NCI-H460 (cell line): ENCODE measurements at places on chromosomes 7 and 10.

DNA sequence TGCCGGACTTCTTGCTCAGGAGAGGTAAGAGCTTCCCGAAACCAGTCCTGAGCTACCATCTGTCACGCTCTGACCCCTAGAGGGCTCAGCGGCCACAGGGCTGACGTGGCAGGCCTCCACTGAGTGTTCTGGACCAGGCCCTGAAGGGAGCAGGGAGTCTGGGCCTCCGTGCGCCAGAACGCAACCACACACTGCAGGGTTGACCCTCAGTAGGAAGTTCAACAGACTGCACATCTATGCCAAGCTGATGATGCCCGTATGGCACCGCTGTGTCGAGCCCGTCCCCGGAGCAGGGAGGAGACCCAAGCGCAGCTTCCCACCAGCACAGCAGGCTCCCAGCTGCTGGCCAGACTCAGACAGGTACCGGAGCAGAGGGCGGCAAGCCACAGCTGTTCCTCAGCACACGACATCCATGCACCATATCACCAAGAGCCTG is 39.2 kb downstream of the CAMK2B start:
- DNase-seq, result no peak

DNA sequence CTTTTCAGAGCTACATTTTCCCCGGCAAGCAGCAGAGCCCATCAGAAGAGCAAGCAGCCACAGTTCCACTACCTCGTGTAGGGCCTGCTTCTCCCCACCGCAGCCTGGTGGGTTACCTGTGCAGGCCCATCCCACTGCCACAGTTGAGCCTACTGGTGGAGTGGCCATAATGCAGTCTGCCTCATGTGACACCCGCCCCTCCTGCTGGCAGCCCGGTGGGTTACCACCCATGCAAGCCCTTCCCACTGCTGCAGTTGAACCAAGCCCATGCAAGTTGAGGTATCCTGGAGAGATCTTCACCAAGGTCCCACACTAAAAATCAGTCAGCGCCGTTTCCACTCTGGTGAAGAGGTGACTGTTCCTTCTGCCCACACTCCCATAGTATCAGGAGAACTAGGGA is 32.1 kb upstream of the CNNM1 start:
- no peak for DNase-seq

GRCh38 chr10:114687459-114687858 is 29.4 kb upstream of the ABLIM1 start:
- DNase-seq, result no peak

- no peak for DNase-seq
These were observed 3.2 kb downstream of the MRPL43 start for GRCh38 chr10:100983868-100984671.

DNA sequence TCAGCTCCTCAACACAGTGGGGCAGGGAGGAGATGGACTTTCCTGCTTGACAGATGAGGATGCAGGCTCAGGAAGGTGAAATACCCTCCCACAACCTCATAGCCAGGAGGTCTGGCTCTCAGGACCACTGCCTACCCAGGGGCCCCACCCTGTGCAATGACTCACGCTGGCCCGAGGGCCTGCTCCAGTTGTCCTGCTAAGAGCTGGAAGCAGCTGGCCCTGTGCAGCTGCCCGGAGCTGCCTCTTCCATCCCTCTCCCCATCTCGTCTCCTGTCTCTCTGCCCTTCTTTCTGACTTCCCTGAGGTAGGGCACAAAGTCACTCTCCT is 123.9 kb downstream of the ZMIZ1 start:
- no peak for DNase-seq

DNA sequence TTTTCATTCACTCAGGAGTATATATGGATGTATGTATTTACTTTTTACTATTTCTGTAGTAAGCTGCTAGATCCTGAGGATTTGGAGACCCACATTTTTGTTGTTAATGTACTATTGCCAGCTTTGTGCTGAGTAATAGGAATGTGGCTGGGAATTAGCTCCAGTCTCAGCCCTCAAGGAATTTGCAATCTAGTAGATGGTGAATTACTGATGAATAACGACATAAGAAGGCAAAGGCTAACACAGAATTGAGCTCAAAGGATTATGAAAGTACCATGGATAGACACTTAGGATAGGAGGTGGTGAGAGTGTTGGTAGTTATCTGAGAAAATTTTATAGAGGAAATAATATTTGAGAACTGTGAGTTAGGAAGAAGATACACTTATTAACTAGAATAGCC is 19.9 kb downstream of the CASD1 start:
- DNase-seq, result no peak

DNA sequence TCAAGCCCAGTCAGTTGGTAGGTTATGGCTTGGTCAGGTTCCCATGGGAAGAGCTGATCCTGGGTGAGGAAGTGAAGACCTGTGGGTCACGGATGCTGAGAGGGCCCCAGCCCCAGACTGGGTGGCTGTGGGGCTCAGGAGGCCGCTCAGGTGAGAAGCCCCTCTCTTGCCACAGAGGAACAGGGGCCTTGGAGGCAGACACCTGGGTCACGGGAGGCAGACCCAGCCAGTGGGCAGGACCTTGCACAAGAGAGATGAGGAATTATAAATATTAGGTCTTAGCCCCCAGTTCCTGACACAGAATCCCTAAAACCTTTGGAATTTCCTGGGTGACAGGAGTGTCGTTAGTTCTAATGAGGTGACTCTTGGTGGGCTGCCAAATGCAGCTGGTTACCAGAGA is 10.6 kb upstream of the CRHR2 start:
- no peak for DNase-seq

GRCh38 chr10:78436222-78436573 is 402.5 kb downstream of the RPS24 start:
- DNase-seq, result no peak

DNA sequence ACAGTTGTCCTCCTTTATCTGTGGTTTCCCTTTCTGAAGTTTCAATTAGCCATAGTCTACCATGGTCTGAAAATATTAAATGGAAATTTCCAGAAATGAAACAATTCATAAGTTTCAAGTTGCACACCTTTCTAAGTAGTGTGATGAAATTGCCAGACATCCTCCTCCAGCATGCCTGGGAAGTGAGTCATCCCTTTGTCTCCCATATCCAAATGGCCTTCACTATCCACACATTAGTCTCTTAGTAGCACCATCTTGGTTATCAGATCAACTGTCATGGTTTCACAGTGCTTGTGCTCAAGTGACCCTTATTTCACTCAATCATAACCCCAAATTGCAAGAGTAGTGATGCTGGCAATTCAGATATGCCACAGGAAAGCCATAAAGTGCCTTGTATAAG is 83.4 kb upstream of the PPP1R9A start:
- DNase-seq, result peak; percentile 18

- DNase-seq, result no peak
These were observed 225.9 kb upstream of the PRSS58 start for GRCh38 chr7:142483659-142484317.

DNA sequence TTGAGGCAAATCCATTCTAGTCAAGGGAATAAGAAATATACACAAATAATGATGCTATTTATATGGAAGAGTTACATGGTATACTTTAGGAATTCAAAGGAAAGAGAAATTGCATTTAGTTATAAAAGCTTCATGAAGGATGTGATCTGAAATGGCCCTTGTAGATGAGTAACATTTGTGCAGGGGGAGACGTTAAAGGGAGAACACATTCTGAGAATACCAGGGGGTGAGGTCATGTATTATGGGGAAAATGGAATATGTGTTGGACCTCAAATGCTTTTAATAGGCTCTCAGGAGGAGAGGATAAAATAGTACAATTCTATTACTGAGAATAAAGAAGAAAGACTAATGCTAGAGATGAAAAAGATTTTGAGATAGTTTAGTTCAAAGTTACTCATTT is 122.5 kb upstream of the NOBOX start:
- no peak for DNase-seq

GRCh38 chr10:104391150-104391968 is 37.7 kb downstream of the CFAP58 start:
- DNase-seq, result no peak

- DNase-seq, result no peak
These were observed 187.9 kb downstream of the DIP2C start for GRCh38 chr10:501596-501995.

DNA sequence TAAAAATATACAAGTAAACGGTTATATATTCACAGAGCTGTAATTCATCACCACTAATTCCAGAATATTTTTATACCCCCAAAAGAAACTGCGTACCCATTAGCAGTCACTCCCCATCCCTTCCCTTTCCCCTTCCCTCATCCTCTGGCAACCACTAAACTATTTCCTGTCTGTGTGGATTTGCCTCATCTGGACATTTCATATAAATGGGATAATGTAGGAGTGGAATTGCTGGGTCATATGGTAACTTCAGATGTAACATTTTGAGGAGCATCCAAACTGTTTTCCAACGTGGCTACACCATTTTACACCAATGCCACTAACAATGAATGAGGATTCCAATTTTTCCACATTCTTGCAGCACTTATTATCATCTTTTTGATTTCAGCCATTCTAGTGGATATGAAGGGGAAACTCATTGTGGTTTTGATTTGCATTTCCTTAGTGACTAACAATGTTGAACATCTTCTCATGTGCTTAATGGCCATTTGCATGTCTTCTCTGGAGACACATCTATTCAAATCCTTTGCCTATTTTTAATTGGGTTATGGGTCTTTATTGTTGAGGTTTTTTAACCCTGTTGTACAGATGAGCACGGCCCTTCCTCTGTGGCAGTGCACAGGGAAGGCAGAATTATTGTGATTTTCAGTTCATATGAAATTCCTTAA is 79.2 kb downstream of the RBM20 start:
- DNase-seq, result no peak

DNA sequence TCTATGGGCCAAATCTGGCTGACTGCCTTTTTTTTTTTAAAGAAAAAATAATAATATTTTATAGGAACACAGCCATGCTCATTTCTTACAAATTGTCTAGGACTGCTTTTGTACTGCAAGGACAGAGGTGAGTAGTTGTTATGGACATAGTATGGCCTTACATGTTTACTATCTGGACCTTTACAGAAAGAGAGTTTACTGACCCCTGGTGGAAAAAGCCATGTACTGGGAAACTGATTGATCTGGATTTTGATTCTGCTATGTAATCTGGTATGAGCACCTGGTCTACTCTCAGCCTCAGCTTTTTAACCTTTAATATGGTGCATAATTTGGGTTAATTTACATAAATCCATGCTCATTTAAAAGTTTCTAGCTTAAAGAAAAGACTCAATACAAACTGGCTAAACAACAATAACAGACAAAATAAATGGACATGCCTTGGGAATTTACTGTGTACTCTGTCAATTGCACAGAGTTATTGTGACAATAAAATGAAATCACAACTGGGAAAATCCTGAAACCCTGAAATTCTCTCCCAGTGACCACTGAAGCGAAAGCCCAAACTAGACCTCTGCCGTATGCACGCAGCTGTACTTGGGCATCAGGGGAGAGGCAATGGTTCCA is 260.7 kb downstream of the BMPER start:
- DNase-seq, result peak; percentile 43

DNA sequence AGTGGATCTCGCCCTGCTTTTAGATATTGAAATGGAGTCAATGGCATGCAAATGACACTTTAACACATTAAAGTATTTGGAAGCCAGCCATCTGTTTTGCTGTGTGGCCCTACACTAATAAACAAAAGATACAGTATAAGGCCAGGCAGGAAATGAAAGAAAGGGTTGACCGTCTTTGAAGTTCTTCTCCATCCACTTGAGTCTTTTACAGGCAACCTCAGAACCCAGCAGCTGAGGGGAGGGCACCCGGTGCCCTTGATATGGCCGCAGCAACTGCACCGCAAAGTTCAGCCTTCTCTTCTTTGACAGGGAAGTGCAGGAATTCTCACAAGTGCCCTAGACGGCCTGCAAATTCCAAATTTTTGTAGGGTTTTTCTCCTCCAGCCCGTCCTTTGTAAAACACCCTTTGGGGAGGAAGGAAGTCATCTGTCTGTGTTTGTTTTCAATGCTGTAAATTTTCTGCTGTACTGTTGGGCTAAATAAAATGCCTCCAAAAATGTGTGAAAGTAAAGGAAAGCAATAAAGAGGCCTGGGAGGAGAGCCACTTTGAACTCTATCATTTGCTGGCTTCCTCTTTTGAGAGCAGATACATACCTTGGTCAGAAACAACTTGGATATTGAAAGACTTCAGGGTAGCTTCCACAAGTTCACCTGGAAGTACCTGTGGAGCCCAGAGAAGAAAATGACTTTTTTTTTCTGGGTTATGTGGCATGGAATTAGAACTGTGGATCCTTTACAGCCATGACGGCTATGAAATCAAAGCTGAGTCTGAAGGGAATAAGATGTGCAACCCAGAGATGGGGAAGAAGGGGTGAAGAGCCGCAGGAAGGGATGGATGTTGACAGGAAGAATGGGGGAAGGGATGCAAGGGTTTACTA is 3.6 kb downstream of the HOXA1 start:
- no peak for DNase-seq

DNA sequence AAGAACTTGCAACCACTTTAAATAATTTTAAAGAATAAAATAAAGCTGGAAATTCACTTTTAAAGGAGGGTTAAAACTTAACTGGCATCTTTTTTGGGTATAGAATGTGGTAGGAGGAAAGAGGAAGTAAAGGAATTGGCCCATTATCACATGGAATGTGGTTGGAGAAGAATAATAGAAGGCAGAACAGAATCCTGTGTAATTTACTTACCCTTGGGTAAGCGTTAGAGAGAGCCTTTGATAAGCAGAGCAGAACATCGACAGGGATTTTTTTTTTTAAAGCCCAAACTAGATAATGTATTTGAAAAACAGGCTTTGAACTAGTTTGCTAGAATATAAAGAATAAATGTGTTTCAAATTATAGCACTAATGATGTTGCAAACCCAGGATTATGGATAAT is 199.8 kb upstream of the KIAA1217 start:
- DNase-seq, result no peak

DNA sequence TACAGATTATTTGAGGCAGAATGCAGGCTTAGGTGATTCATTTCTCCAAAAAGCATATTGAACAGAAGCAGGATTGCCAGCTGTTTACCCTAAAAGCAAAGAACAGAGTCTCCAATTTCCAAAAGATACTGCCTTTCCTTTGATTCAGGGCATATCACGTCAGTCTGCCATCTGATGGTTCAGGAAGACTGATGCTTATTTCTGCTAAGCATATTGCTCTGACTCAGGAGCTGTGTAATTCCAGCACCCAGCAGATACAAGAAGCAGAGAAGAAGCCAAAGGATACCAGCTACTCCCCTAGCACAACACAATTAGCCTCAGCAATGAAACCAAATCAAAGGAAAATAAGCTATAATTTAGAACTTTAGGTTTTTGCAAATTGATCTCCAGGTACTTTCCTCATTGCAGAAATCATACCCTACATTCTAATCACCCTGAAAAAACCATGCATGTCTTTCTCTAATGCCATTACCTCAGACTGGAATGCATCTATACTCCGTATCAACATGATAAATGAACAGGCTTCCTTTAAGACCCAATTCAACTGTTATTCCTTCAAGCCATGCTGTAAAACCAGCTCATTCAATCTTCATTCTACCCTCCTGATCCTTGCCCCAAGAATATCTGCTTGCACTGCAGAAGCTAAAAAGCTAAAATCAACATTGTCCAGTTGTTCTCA is 55.1 kb downstream of the ABI1 start:
- DNase-seq, result no peak

- no peak for DNase-seq
These were observed 102.5 kb downstream of the PCLO start for GRCh38 chr7:83060218-83060617.

DNA sequence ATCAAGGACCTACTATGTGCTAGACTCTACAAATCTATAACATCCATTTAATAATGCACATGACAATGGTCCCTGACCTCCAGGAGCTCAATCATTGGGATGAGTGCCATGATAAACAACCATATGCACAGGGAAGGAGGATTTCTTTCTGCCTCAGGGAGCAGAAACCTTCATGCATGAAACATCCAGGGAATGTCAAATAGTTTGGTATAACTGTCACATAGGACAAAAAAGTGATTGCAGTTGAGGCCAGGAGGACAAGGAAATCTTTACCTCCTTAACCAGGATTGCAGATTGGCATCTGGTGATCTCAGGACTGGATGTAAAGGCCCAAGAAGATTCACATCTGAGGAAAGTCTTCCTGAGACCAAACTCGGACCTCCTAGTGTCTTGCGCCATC is 993.1 kb downstream of the KCNMA1 start:
- DNase-seq, result no peak
